ENCODE measurements at places on chromosomes 6 and 20. TPM values are rescaled to one million over a fixed set of nuclear protein-coding genes. Genes with fewer than 3 reads are reported as not detected.

- no peak for DNase-seq
Observed at GRCh38 chr20:56368351-56369134, 9.8 kb downstream of the FAM210B start.

DNA sequence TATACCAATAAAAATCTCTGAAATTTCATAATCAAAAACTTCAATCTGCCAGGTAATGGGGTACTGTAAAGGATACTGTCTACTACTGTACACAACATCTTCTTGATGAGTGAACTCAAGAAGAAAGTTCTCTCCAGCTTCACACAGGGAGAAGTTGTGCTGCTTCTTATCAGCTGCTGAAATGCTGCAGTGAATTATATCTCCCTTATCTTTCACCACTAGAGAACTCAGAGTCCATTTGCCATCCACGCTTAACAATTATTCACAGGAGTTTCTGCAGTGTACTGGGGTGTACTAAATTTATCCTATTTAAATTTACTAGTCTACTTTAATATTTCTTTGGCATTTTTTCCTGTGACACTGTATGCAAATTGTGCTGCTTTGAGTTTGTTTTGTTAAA is 384.8 kb downstream of the TFAP2B start:
- DNase-seq, result no peak

DNA sequence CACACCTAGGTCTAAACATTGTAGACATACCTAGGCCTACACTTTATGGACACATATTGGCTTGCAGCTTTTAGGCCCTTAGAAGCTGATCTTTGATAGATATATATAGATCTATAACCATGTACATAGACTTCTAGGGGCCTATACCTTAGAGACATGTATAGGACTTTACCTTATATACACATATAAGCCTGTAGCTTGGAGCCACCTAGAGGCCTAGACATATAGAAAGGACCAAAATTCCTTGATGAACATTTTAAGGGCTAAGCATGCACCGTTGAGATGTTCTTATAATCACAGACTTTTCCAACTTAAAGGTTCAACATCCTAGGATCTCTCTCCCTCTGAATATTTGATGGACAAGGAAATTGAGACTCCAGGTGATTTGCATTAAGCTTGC is 371.7 kb upstream of the SASH1 start:
- DNase-seq, result no peak

DNA sequence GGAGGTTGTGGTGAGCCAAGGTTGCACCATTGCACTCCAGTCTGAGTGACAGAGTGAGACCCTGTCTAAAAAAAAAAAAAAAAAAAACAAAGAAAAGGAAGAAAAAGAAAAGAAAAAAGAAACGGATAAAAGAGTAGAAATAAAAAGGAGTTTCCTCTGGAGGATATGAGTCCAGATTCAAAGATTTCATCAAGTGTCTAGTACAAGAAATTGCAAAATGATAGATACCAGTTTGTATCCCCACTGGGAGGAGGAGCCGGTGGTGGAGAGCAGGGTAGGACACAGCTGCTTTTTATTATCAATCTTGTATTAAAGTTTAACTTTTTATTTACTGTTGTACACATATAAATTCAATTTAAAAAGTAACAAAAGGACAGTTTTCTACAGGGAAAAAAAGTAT is 113.9 kb downstream of the BMP7 start:
- DNase-seq, result no peak

DNA sequence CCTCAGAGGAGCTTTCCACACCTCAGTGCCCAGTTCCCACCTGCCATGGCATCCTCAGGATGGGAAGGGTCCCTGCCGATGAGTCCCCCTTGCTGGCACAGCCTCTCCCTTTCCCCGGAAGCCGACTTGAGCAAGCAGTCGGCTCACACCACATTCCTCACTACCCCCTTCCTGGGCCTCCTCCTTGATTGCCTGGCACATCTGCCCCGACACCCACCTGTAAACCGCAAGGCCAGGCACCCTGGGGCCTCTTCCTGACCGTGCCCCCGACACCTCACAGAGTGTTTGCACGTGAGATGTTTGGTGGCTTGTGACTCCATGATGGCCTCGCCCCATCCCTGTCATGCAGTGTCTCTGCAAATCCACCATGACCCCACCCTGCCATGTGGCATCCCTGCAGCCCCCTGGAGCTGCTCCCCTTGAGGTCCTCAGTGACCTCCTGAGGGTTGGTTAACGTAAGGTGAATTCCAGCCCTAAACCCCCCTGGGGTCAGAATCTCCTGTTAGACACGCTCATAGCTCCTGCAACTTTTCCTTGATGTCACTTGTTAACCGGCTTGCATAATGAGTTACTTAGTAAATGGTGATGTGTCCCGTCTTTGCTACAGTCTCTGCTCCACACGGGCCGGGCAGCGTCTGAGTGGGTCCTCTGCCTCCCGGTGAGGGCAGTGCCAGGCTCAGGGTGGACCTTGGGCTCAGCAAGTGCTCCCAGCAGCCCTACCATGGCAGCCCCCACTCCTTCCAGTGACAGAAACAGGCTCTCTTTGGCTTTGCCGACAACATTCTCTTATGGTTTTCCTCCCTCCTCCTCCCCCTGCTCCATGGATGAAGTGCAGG is 115.9 kb upstream of the FRMD1 start:
- no peak for DNase-seq

The GGTLC1 gene
- total RNA-seq, result not detected

DNA sequence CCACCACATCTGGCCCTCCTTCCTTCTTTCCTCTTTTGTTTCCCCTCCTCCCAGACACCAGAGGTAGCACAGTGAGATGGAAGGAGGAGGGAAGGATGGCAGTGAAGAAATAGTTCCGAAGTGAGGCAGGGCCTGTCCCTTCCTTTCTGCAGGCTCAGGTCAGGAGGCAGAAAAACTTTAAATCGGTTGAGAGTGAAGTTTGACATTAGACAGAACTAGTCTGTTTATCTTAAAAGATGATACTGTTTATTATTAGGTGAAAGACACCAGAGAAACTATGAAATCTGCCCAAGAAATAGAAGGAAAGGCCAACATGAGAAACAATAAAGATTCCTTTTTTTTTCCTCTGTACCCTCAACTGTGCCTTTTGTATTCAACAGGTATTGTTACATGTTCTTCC is 670.3 kb downstream of the UTRN start:
- no peak for DNase-seq

- no peak for DNase-seq
Observed at GRCh38 chr6:5217356-5217755, 43.4 kb downstream of the LYRM4 start.

The CRISP3 gene
- total RNA-seq, result 19.2 TPM

The STMN3 gene
- total RNA-seq, result 14.7 TPM

The ULBP1 gene
- not detected for total RNA-seq

GRCh38 chr6:167245591-167245990 is 45.5 kb upstream of the UNC93A start:
- no peak for DNase-seq

The LY86 gene
- 4.9 TPM for total RNA-seq

The CRISP2 gene
- total RNA-seq, result not detected

The VNN1 gene
- 2.0 TPM for total RNA-seq

- DNase-seq, result no peak
Observed at GRCh38 chr20:61949714-61950640, 115.7 kb downstream of the TAF4 start.

The TPX2 gene
- 6.1 TPM for total RNA-seq

GRCh38 chr20:36117638-36118037 is 36.9 kb upstream of the EPB41L1 start:
- DNase-seq, result no peak

GRCh38 chr6:7317538-7317937 is 4.5 kb upstream of the SSR1 start:
- no peak for DNase-seq

DNA sequence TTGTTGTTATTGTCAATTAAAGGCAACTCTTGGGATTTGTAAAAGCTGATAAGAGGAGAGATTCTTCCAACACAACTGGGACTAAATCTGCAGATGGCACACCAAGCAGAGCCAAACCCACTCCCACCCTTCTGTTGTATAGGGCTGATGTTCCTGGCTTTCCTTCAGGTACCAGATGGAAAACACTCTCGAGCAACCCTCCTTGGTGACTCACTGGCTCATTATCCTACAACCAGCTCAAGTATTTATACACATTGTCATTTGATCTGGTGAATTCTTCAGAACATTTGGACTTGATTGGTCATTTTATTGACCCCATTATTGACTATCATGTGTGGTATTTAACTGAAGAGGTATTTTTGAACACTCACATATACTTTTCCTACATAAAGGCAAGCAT is 190.3 kb upstream of the PCSK2 start:
- DNase-seq, result no peak

DNA sequence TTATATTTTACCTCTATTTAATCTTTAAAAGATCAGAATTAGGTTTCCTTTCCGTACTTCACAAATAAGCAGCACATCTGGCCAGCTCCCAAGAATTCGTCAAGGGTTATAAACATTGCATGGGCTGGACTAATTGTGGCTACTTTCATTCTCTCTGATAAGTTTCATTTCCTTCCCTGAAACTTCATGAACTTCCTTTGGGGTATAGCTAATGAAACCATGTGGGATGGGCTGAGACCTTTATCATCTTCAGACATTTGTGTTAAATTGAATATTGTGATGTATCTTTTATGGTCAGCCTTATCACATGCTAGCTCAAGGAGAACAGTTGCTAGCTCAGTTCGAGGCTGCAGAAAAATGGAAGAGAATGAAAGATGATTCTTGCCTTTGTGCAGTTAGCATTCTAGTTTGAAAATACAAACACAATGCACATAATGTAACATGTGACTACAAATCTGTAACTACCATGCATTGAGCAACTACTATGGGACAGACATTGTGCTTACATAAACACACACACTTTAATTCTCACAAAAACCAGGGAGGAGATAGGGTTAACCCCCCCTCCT is 1.7 kb upstream of the GMPR start:
- DNase-seq, result no peak

GRCh38 chr20:25544734-25545133 is 40.6 kb downstream of the NINL start:
- no peak for DNase-seq

DNA sequence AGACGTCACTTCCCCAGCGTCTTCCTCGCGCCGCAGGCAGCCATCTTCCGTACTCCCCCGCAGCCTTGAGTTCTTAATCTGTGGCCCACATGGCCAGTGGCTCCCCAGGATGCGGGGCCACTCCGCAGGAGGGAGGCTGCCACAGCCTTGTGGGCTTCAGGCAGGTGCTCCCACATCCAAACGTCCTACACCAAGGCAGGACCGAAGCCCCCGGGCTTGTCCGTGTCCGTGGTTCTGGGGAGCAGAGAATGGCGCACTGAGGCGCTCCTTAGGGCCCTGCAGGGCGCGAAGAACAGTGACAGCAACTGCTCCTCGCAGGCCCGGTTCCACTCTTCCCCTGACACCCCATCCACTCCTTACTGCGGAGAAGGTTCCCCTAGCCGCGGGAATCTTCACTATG is 755.8 kb downstream of the PRIM2 start:
- DNase-seq, result no peak

DNA sequence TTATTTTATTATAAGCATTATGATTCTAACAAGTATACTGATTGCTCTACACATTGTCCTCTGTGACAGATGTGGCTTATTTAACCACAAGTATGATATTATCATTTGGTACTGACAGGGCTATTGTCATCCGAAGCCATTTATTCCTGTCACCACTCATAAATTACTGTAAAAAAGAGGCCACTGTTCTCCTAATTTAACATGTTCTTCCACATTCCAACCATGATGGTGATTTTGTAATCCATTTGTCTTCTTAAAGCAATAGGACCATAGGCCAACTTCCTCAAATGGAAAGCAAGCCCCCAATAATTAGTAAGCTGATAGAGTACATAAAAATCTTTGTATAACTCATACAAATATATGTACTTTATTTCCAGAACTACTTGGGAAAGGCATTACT is 50.6 kb downstream of the FUT9 start:
- DNase-seq, result no peak

DNA sequence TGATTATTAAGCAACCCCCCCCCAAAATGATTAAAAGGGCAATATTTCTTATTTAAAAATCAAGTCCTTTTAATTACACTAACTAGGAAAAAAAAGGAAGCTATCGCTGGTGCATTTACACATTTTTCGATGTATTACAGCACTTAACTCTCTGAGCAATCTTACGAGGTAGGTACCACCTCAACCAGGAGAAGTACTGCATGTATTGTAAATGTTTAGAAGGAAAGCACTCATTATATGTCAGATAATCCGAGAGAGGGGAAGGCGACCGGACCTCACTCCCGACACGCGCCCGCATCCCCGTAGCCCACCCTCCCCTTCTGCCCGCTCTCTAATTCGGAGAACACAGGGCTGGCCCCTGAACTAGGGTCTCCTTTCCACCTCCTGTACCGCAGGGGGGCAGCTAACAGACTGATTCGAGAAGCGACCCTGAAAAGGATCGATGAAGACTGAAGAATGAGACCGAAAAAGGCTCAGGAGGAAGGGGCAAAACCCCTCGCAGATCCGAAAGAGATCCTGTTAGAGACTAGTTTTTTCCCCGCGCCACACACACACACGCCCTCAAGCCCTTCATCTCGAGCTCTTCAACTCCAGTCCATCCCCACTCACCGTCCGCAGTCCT is 337 bp downstream of the ESF1 start:
- DNase-seq, result no peak

GRCh38 chr20:20491110-20491783 is 123.3 kb downstream of the INSM1 start:
- DNase-seq, result no peak

GRCh38 chr6:31947864-31948263 is 2.0 kb downstream of the CFB start:
- no peak for DNase-seq

The RNF146 gene
- total RNA-seq, result 53.0 TPM

DNA sequence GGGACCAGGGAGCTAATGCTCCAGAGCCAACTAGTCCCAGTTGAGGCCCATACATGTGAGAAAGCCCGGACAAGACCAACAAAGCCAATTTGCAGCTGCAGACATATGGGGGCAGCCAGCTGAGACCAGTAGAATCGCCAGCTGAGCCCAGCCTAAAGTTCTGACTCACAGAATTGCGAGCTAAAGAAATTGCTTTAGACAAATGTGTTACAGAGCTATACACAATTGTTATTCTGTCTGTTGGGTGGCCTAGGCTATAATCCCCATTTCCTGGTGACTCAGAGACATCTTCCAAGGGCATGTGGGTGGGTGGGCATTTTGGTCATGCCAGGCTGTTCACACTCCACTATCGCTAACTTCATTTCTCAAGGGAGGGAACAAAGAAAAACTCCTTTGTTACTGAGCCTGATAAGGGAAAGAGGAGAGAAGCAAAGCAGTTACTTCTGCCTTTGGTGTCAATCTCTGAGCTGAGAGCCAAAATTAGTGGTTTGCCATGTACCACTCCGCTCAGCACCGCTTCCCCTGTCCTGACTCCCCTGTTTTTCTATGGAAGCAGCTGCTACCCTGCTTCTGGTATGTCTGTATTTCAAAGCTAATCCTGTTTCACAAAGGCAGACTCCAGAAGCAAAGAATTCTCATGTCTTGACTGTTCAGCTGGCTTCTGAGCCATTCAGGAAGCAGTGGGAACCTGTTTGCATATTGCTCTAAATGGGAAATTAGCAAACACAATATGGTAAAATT is 26.1 kb downstream of the SCP2D1 start:
- no peak for DNase-seq

GRCh38 chr6:134683783-134684422 is 266.0 kb downstream of the ALDH8A1 start:
- DNase-seq, result no peak

- DNase-seq, result no peak
Observed at GRCh38 chr20:38239441-38239840, 21.1 kb downstream of the KIAA1755 start.

- no peak for DNase-seq
Observed at GRCh38 chr20:33568378-33568777, 78.5 kb downstream of the CBFA2T2 start.
